ENCODE measurements at places on chromosomes 3 and 15.

GRCh38 chr3:128071771-128072453 is 19.7 kb downstream of the SEC61A1 start:
- no peak for DNase-seq

- DNase-seq = no peak
These were observed 68.7 kb upstream of the KCNAB1 start for GRCh38 chr3:156051651-156052050.

DNA sequence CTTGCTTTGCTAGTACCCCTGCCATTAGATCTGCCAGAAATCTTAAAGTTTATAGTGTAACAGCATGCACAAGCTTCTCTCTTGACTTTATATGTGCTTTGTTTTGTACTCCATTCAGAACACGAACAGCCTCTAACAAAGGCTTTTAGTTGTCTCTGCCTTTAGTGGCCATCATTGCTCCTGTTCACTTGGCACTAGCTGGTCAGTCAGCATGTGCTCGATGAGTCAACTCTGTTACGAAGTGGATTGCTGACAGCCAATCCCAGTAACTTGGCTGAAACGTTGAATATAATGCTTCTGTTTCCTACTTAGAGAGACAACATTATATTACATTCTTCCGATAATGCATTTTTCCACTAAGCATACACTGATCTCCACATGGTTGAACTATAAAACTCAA is 349.2 kb downstream of the NAALADL2 start:
- no peak for DNase-seq

DNA sequence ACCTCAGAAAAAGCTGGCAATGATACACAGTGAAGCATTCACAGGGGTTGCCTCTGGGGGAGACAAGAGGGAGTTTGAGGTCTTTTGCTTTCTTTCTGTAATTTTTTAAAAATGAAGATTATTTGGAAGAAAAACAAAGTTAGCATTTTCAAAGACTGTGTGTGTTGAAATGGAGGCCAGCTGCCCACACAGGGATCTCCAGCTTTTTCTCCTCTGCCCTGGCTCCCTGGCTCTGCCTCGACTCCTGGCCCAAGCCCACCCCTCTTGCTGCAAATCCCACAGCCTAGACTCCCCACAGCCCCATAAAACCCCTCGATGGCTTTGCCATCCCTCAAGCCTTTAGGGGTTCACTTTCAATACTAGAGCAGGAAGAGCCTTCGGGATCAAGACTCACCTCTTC is 68.4 kb downstream of the LINGO1 start:
- DNase-seq = no peak

- no peak for DNase-seq
These were observed 104.4 kb upstream of the CCDC54 start for GRCh38 chr3:107272885-107273284.

DNA sequence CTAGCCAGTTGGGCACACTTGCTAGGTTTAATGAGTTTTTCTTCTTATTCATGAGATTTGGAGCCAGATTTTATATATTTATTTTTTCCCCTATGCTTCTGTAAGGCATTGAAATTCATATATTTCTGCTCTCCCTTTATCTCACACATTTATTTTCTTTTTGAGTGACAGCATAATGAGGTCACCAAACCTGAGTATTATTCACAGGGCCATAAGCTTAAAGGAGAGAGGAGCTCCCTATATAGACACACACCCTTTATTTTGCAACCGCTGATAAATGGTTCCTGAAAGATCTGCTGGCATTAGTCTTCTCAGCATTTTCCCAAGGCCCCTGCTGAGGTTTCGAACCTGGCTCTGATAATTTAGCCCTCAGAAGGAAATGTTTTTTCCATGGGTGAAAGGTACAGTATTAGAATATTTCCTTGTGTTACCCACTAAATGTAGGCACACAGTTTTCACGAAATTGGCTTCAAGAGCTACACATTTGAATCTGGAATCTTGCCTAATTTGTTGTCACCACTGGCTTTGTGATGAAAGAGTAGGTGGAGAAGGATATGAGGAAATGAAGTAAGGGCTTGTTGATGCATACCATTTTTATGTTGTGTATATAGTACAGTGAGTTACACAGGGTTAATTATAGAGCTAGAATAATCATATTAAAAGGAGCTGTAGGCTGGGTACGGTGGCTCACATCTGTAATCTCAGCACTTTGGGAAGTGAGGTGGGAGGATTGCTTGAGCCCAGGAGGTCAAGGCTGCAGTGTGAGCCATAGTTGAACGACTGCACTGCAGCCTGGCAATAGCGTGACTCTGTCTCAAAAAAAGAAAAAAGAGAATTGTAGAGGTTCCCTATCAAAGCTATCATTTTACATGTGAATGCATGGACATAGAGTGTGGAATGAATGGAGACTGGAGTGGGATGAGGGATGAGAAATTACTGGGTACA is 6.5 kb downstream of the KLHL18 start:
- no peak for DNase-seq

DNA sequence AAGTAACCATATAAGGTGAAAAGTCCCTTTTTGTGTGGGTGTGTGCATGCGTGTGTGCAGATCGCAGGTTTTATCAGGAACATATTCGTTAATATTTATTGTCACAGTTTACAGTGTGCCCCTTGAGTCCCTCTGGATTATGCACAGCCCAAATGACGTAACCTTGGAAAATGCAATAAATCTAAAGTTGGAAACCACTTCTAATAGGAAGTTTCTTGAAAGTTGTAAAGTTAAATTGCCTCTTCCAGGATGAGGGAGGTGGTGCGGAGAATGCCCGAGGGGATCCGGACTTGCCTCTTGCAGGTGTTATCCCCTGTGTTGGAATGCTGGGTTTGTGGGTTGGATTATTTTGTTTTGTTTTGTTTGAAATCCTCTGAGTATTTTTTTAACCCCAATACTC is 143.3 kb downstream of the CMSS1 start:
- no peak for DNase-seq

DNA sequence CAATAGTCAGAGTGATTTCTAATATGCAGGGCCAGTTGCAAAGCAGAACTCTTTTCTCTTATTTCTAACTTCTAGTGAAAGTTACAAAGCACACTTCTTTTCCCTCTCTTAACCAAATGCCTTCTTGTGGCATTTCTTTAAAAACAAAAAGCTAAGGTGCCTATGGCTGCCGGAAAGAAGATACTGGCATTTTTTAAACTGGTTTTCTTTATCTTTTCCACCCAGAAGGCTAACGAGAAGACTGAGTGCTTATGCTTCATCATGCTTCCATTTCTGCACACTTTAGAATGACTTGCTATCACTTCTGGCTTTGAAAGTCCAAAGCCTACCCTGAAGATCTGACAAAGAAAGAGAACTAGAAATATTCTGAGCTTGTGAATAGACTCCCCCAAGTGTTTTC is 141.3 kb downstream of the P2RY1 start:
- no peak for DNase-seq

- DNase-seq = no peak
These were observed 268.8 kb upstream of the TBL1XR1 start for GRCh38 chr3:177466074-177466473.

DNA sequence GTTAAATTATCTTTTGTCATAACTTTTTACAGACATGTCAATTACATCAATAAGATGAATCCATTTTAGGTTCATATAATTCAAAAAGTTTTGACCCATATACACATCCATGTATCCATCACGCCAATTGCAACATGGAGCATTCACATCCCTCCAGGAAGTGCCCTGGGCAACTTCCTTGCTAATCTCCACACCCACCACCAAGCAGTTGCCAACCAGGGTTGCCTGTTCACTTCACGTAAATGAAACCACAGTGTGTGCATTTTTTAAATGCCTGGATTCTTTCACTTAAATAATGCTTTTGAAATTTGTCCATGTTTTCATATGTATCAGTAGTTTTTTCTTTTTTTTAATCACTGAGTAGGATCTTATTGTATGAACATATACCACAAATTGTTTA is 40.7 kb upstream of the LYZL4 start:
- no peak for DNase-seq

GRCh38 chr3:194313560-194314387 is 37.4 kb downstream of the CPN2 start:
- no peak for DNase-seq

Measured in NCI-H1092 treated with DMSO at 0.1 percent for 48 hours (cell line).